SK-N-SH (cell line): ENCODE measurements at places on chromosomes 1 and 21.
A peak's percentile ranks its signal among the peaks of the same experiment; 100 is the strongest.

GRCh38 chr1:46927249-46927835, 13.9 kb downstream of the CYP4A11 start:
- no peaks in the 10 kb centered on the region for H3K36me3 ChIP-seq
- H3K4me1 ChIP-seq: no peaks in the 10 kb centered on the region
- H3K4me3 ChIP-seq: no peak overlapping the region

DNA sequence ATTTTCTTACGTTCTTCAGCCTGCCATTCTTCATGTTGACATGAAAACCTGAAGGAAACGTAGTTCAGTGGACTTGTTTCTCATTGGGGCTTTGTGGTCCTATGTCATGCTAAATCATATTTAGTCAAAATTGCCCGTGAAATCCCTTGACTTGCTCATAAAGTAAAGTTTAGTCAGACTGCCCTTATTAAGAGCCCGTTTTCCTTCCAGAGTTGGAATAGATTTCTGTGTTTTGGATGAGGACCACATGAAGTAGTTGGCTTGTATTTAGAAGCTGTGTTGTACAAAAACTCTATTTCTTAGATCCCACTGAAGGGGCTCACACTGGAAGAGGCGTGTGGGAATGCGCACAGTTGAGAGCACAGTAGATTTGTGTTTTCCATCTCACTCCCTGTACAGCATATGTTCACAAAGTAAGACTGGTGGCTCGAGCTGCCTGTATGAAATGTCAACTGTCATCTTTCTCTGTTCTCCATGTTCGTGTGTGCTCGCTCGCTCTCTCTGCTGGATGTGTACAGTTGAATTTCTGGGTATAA, 42.4 kb downstream of the CAMTA1 start:
- H3K36me3 ChIP-seq: peaks cover 20% of the 10 kb centered on the region
- no peak overlapping the region for H3K27ac ChIP-seq
- H3K4me1 ChIP-seq: peaks cover 3% of the 10 kb centered on the region; the same call in 1 of the 2 replicates
- no peak overlapping the region for H3K4me3 ChIP-seq
- no peaks in the 10 kb centered on the region for H3K27me3 ChIP-seq

DNA sequence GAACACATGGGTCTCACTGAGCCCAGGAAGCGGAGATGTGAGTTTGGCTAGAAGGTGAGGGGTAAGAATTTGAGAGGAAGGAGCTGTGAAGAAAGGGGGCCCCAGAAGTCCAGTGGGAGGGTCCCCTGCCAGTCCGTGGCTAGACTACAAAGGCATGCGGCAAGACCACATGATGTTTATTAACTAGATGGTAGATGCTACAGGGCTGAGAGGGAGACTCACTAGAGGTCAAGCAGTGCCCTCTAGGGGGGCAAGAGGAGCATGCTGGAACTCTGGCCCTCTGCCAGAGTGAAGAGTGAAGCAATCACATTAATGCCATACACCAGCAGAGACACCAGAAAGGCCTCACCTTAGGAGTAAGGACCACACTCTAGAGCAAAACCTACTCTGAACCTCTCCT, 12.2 kb downstream of the KIAA0319L start:
- H3K4me3 ChIP-seq: no peak overlapping the region
- peaks cover 37% of the 10 kb centered on the region for H3K36me3 ChIP-seq
- H3K27ac ChIP-seq: no peak overlapping the region
- H3K4me1 ChIP-seq: peaks cover 18% of the 10 kb centered on the region; the same call in 1 of the 2 replicates
- no peaks in the 10 kb centered on the region for H3K27me3 ChIP-seq
- peak; percentile 58 for DNase-seq

DNA sequence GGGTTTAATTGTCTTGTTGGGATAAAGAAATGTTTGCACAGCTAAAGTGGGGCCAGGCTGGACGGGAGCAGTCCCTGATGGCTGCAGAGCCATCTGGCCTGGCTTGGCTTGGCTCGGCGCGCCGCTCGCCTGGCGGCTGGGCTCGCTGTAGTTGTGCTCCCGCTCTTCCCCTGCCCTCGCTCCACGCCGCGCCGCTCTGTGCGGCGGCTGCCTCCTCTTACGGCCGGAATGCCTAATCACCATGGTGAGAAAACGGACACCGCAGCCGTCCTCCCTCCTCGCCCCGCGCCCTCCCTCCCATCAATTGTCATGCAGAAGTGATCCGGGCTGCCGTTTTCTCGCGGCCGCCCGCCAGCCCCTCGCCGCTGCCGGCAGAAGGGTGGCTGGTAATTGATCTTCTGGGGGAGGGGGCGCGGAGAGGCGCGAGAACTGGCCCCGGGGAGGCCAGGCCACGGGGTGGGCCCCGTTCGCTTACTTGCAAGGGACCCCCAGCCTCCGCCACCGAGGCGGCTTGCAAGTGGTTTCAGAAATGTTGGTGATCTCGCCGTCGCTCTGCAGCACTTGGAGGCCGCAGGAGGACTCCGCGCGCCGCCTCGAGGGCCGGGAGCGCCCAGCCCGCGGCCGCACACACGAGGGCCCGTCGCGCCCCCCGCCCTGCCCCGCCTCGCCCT, 12.4 kb downstream of the RNF220 start:
- H3K27me3 ChIP-seq: peaks cover 90% of the 10 kb centered on the region
- H3K27ac ChIP-seq: no peak overlapping the region
- no peaks in the 10 kb centered on the region for H3K36me3 ChIP-seq
- H3K4me1 ChIP-seq: peaks cover 5% of the 10 kb centered on the region; the same call in 1 of the 2 replicates
- peak; percentile 81 for DNase-seq

DNA sequence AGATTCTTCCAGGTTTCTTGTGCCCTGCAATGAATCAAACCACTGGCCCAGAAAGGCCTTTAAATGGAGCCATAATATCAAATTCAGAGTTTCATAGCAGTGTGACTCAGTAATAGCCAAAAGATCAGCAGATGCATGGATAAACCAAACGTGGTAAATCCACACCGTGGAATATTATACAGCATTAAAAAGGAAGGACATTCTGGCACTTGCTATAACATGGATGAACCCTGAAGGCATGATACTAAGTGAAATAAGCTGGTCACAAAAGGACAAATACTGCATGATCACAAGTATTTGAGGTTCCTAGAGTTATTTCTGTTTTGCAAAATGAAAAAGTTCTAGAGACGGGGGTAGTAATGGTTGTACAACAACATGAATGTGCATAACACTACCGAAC, 140.1 kb downstream of the TOMM20 start:
- no peak for DNase-seq
- peaks cover 28% of the 10 kb centered on the region for H3K4me1 ChIP-seq
- no peaks in the 10 kb centered on the region for H3K27me3 ChIP-seq
- no peak overlapping the region for H3K4me3 ChIP-seq

DNA sequence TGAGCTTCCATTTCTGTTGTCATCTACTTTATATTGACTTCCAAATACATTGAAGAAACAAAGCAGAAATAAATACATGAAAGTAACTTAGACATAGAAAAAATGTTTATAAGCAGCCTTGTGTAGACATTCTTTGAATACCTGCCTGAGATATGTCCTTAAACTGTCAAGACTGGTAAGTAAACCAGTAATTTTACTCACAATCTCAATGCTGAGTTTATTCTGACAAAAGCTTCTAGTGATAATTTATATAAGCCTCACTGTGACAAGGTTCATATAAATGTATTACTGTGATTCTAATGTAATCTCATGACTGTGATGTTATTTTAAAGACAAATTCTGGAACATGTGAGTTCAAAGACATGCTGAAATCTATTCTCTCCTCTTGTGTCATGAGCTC, 516.7 kb upstream of the B3GALT2 start:
- H3K27me3 ChIP-seq: no peaks in the 10 kb centered on the region
- H3K27ac ChIP-seq: no peak overlapping the region
- no peak for DNase-seq

GRCh38 chr1:41754540-41754939, 164.2 kb downstream of the HIVEP3 start:
- no peaks in the 10 kb centered on the region for H3K4me1 ChIP-seq
- no peak overlapping the region for H3K4me3 ChIP-seq
- H3K27me3 ChIP-seq: no peaks in the 10 kb centered on the region
- no peaks in the 10 kb centered on the region for H3K36me3 ChIP-seq

GRCh38 chr1:228646717-228647522, 88.4 kb upstream of the RHOU start:
- H3K4me1 ChIP-seq: peaks cover 18% of the 10 kb centered on the region
- H3K4me3 ChIP-seq: peak overlapping the region; percentile 59
- no peaks in the 10 kb centered on the region for H3K27me3 ChIP-seq
- peak; percentile 55 for DNase-seq
- H3K36me3 ChIP-seq: no peaks in the 10 kb centered on the region

GRCh38 chr1:49389699-49390098, 613.0 kb upstream of the BEND5 start:
- no peak overlapping the region for H3K4me3 ChIP-seq
- peak overlapping the region; percentile 43; the same call in 1 of the 2 replicates for H3K27ac ChIP-seq
- peak; percentile 1 for DNase-seq
- H3K27me3 ChIP-seq: no peaks in the 10 kb centered on the region

DNA sequence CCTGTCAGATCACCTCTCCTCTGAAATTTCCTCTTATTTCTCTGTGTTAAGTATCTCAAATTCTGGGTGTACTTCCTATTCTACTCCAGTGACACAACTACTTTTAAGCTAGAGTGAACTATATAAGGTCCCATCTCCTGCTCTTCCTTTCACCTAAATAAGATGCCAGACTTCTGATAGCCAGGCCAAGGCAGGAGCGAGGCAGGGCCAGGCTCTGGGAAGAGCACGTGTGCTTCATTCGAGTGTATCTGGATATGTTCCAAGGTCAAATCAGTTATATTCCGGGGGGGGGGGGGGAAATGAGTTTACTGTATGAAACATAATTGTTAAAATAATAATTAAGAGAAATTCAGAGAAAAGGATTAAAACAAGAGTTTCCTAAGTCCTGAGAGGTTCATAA, 60.1 kb downstream of the LRRC71 start:
- no peak for DNase-seq
- no peak overlapping the region for H3K4me3 ChIP-seq
- H3K36me3 ChIP-seq: peaks cover 39% of the 10 kb centered on the region
